ENCODE measurements at places on chromosomes 3 and 15.

GRCh38 chr3:125121246-125122010 is 65.6 kb upstream of the HEG1 start:
- DNase-seq, result no peak

DNA sequence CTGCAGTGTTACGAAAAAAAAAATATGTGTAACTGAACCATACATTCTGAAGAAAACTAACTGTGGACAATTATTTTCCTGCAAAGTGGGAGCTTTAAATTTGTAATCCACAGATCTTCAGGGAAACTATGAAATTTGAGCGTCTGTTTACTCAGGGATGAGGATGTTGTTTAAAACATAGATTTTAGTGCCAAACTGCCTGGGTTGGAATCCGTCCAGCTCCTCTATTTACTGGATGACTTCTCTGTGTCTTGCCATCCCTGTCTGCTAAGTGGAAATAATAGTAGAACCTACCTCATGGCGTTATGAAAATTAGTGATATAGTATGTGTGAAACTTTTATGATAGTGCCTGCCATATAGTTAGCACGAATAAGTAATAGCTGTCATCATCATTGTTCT is 666.5 kb downstream of the SQOR start:
- DNase-seq, result no peak

GRCh38 chr3:16200411-16200810 is 25.9 kb downstream of the GALNT15 start:
- no peak for DNase-seq

GRCh38 chr3:137761563-137762503 is 2.3 kb upstream of the SOX14 start:
- no peak for DNase-seq

GRCh38 chr3:11014253-11014652 is 21.7 kb downstream of the SLC6A1 start:
- DNase-seq, result no peak

GRCh38 chr3:56059731-56060130 is 408.5 kb downstream of the ERC2 start:
- DNase-seq, result no peak

- no peak for DNase-seq
These were observed 53.1 kb downstream of the PAK2 start for GRCh38 chr3:196792771-196793170.

- no peak for DNase-seq
These were observed 6.1 kb downstream of the PEAK1 start for GRCh38 chr15:77413699-77414349.

- DNase-seq, result no peak
These were observed 28.2 kb upstream of the CXCR6 start for GRCh38 chr3:45915059-45915439.

- DNase-seq, result no peak
These were observed 28.8 kb upstream of the RYK start for GRCh38 chr3:134279466-134279865.

GRCh38 chr15:39719109-39719508 is 63.5 kb downstream of the FSIP1 start:
- no peak for DNase-seq

DNA sequence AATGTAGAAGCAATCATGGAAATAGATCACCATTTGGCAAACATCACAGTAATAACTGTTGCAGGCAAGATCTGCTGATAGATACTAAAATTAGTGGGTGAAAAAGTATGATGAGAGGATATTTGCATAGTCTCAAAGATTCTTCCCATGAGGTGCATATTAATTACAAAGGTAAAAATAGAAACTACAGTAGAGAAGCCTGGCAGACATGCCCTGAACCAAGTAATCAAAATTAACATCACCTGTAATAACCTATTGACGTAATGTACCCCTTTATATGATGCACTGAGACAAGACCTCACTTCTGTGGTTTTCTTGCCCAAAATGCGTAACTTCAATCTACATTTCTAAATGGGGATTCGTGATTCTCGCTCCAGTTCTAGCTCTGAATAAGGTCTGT is 14.4 kb downstream of the POMGNT2 start:
- no peak for DNase-seq

DNA sequence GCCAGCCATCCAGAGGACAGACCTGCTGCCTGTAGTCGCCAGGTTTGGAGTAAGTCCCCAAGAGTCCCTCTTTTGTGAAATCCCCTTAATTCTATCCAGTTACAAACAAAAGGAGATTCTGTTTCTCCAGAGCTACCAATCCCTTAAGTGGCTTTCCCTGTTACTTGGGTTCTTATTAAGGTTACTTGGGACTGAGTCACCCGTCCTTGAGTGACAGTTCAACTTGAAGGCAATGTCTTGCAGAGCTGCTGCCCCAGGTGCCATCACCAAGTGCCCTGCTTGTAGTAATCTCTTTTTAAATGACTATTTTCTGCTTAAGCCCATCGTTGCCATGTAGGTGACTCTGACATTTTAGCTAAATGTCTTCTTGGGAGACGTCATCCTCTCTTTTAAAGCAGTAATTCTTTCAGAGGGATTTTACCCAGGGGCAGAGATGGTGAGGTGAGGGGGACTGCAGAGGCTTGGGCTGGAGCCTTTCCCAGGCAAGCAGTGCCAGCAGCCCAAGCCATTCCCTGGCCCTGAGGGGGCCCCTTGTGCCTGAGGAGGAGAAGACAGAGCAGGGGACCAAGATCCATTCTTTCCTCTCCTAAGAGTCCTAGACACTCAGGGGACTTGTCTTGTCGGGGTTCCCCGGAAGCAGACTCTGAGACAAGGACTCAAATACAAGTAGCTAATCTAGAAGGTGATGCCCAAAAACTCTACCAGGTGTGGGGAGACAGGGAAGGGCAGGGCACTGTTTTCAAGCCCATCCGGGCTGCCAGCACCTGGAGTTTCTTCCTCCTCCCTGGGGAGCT is 253.7 kb downstream of the PLCL2 start:
- DNase-seq, result no peak

DNA sequence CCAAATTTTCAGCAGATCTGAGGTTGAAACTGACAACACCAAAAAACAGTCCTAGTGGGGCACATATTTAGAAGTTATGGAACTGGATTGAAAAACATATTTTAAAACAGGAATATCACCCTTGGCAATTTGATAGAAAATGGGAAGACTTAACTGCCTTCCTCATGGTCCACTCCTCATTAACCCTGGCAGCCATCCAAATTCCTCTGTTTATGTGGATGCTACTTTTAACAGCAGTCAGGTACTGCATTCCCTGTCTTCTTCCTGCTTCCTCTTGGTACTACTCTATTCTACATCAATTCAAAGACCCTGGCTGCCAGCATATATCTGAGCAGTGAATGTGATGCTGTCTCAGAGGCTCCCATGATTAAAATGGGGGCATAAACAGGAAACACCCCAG is 54.3 kb downstream of the PDE8A start:
- DNase-seq, result no peak

DNA sequence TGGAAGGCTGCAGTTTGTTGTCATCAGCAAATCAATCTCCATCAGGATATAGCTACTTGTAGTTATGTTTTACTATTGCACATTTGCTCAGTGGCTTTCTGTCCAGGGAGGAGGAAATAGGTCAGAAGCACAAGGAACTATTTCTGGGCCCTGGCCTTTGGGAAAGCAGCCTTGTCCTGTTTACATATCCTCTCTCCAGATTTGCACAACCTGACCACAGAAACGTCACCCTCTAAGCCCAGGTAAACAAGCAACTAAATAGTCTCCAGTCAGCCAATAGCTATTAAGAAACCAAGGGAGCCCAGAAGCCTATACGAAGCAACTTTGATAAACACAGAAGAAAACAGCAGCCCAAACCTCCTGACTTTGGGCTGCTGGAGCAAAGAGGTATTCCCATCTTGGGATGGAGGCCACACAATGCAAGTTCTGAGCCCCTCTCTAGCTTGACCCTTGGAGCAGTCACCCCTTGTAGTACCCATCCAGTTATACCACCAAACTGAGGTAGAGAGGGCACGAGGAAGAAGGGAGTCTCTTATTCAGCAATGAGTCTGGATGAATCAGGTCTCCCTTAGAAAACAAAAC is 2.3 kb upstream of the FEM1B start:
- no peak for DNase-seq

- DNase-seq, result no peak
These were observed 200.1 kb upstream of the GAP43 start for GRCh38 chr3:115423170-115423569.

DNA sequence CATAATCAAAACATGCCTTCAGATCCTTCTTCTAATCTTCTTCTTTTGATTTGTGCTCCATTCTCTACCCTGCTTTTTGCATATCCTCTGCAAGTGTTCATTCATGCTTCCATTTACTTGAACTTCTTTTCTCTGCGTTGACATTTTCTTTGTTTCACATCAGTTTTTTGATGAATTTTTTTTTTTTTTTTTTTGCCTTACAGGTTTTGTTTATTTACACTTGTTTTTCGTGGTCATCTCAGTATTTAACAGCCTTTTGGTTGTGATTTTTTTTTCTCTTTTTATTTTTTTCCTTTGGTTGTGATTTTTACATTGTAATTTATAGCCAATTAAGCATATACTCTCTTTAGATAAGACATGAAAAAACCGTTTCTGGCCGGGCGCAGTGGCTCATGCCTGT is 11.8 kb upstream of the SHQ1 start:
- DNase-seq, result no peak

DNA sequence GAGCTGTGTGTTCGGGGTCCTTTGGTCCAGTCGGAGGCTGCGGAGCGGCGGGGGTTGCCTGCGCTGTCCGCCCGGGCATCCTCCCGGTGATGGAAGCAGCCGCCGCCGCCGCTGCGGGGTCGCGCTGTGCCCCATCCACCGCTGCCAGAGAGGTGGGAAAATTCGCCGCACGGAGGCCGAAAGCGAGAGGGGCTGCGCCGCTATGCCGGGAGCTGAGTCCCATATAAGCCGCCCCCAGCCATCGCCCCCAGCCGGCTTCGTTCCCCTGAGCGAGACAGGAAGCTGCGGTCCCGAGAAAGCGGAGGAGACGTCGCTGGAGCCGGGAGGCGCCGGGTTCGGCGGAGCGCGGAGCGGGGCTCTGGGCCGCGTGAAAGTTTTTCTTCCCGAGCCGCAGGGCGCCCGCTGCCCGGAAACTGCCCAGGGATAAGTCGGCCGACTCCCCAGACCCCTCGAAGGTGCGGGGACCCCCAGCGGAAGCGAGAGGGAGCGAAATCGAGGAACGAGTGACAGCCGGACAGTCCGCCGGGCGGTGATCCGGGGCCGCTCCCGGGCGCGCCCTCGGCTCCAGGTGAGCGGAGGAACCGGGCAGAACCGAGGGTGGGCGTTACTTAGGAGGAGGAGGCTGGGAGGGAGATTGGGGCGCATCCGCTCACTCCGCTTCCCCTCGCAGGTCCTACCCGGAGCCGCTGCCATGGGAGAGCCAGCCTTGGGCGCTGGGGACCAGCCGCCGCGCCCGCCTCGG is 574 bp downstream of the CHST2 start:
- no peak for DNase-seq

- DNase-seq, result no peak
These were observed 18.9 kb upstream of the LRRK1 start for GRCh38 chr15:100900136-100900794.

DNA sequence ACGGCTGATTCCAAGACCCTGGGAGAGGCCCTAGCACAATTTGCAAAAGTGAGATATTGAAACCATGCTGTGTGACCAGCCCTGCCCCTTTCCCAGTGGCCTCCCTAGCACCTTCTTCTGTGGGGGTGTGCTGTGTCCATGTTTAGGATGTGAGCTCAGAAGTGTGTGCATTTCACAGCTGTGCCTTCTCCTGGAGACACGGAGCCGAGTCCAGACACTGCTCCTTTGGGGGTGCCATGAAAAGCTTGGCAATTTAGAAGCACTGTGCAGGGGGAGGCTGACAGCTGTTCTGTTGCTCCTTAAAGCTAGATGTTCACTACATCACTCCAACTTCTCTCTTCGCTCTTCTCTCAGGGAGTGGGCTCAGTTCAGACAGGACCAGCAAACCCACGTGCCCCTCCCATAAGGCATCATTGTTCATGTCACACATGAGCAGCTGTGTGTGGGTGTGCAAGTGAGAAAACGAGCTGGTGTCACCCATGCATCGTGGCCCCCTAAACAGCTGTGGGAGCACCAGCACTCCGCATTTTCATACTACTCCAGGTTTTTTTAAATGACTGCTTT is 492.6 kb downstream of the GABRG3 start:
- DNase-seq, result no peak
